H7 (cell line): ENCODE measurements at places on chromosomes 5 and 9. TPM values are rescaled to one million over a fixed set of nuclear protein-coding genes. Genes with fewer than 3 reads are reported as not detected.

Gene NUTM2G
- total RNA-seq = 0.07 TPM in 2 replicates

DNA sequence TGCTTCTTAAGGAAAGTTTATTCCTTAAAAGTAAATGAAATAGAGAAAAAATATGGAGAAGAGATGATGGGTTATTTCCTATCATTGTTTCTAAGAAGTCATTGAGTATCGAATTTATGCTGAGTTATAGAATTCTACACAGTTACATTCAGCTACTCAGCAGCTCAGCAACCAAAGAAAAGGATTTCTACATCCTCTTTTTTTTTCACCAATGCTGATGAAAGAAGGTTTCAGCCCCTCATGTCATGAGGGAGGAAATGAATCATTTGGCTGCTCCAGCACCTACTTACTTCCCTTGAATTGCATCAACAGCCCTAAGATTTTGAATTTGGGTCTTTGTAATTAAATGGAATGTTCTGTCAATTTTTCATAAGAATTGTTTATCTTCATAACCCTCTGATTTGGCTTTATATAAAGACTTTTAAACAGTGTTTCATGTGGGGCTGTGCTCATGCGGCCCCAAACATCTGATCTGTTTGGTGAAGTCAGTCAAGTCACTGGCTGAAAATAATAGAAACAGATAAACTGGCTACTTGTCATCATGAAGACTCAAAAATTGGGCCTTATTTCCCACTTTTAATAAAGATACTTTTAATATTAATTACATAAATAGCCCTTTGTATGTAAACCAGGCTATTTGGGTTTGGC lies 18.5 kb upstream of the SNX2 start:
- no peak for DNase-seq

- DNase-seq = no peak
Measured at GRCh38 chr5:29263915-29264351, 1929.6 kb upstream of the CDH6 start.

Gene TAL2
- not detected in 2 replicates for total RNA-seq

- DNase-seq = no peak
Measured at GRCh38 chr9:77498891-77499290, 149.2 kb downstream of the GNA14 start.

- DNase-seq = peak; percentile 70
Measured at GRCh38 chr5:69265931-69266330, 31.2 kb downstream of the CDK7 start.

Gene FBLL1
- 3.3 and 4.0 TPM in 2 replicates for total RNA-seq

Gene ERCC8
- 19.4 and 20.7 TPM in 2 replicates for total RNA-seq

GRCh38 chr5:38509185-38509584 lies 47.3 kb downstream of the LIFR start:
- DNase-seq = no peak

DNA sequence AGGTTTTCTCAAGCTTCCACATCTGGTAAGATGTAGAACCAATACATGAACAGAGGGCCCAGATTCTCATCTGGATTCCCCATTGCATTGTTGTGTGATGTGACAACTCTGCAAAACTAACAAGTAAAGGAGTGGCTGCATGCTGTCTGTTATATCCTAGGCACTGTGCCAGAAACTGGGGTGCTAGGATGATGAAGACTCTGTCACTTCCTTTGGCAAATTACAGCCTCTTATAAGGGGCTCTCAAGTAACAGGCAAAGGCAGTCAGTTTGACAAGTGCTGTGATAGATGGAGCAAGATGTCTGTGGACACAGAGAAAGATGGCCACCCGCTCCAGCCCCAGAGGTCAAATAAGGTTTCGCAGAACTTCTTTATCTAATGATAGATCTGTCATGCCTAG lies 115.7 kb downstream of the PAPPA start:
- no peak for DNase-seq

DNA sequence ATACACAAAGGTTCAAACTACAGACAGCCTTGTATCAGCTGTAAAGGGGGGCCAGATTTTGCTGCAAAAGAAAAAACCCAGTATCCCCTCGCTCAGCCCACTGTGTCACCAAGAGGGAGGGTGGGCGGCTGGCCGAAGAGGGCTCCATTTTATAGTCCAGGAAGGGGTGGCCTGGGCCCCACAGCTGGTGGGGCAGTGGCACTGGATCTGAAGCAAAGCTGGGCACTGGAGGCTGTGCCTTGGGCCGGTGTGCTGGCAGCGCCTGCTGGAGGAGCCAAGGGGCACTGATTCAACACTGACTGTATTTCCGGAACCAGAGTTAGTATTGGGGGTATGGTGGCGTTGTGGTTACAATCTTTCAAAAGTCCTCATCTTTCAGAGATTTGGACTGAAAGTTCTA lies 9.1 kb downstream of the BRD3 start:
- DNase-seq = peak; percentile 62

Gene PRRT1B
- total RNA-seq = 0.22 and 1.5 TPM in 2 replicates

Gene KIF4B
- total RNA-seq = 0.03 and 0.33 TPM in 2 replicates

GRCh38 chr5:127431977-127432585 lies 85.4 kb upstream of the PRRC1 start:
- DNase-seq = no peak

Gene CDH6
- total RNA-seq = 5.3 and 6.1 TPM in 2 replicates

Gene NADK2
- 15.3 and 16.0 TPM in 2 replicates for total RNA-seq

Gene IFNW1
- not detected in 2 replicates for total RNA-seq

Gene OLFML2A
- total RNA-seq = 5.6 and 7.4 TPM in 2 replicates

DNA sequence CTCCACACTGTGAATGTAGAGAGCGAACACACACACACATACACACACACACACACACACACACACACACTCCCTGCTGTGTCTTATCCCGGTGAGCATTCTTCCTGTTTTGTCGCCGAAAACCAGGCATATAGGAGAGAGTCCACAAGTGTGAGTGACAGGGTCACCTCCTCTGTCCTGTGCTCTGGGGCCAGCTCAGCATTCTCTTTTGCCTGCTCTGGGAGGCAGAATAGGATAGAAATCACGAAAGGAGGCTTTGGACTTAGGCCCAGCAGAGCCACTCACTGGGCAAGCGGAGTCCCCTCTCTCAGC lies 3.0 kb downstream of the LAMC3 start:
- DNase-seq = peak; percentile 48

Gene PTGES2
- total RNA-seq = 143 and 197 TPM in 2 replicates

DNA sequence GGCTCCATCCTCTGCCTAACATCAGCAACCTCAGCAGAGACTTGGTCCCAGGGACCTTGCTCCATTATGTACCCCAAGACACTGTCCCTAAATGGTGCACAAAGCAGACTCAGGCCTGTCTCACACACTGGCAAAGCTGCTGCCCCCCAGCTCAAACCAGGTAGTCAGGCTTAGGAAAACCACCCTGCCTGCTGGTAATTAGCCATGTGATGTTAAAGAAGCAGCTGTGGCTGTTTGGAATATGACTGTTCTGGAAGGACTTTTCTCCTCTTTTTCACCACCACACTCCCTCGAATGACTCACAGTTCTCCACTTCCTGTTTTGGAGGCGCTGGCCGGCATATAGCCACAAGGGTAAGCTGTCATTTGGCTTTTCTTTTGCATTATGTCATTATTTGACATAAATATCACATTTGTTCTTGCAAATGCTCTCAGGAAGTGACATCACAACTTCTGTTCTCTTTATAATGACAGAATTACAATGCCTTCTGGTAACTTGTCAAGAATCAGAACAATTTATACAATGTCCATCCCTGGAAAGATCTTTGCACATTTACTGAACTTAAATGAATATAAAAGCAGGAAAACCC lies 113.9 kb downstream of the SUSD1 start:
- peak; percentile 16 for DNase-seq

DNA sequence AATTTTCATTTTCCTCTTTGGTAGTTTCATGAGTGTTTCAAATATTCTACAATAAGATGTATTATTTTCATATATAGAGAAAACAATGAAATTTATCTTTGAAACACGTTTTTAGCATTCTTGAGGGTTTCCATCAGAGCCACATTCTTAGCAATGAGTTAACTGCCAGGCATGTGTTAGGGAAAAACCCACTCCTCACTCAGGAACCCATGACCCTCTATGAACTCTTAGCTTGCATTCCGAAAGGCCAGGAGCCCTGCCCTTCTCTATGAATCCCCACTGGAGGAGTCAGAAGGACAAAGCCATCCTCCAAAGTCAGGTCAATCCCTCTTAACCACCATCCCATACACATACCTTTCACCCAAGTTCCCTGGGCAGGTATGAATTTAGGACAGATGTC lies 57.5 kb downstream of the ADAMTS12 start:
- DNase-seq = no peak

DNA sequence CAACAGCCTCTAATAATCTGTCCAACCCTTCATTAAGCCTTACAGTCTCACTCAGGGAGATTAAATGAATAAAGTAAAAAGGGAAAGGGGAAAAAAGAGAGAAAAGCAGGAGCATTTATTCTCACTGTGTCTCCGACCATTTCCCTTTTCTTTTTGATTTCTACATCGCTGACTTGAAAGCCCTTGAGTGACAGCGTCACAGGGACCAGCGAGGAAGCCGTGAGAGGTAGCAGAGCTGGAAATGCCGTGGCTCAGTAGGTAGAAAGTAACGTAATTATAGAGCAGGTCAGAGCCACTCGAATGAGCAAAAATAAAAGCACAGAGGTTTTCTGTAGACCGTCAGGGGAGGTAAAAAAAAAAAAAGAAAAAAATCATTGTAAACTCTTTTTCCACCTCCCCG lies 52.4 kb downstream of the ASS1 start:
- no peak for DNase-seq

GRCh38 chr9:35650341-35651158 lies at the start of gene SIT1:
TSS of gene SIT1 (minus strand) at chr9:35650931. CDS start at chr9:35650853, 78 bp downstream.
- DNase-seq = peak; percentile 79

- DNase-seq = no peak
Measured at GRCh38 chr5:65480306-65480865, 1.3 kb downstream of the ADAMTS6 start.

- DNase-seq = no peak
Measured at GRCh38 chr5:15574806-15575325, 74.9 kb downstream of the FBXL7 start.

Gene ZBED3
- total RNA-seq = 1.6 and 1.9 TPM in 2 replicates

Gene FKTN
- 8.9 and 18.6 TPM in 2 replicates for total RNA-seq

Gene OTULINL
- 2.7 and 3.3 TPM in 2 replicates for total RNA-seq

- peak; percentile 89 for DNase-seq
Measured at GRCh38 chr5:150613991-150614660, 26.3 kb upstream of the SYNPO start.

GRCh38 chr5:158801268-158801667 lies 298.4 kb downstream of the EBF1 start:
- no peak for DNase-seq

DNA sequence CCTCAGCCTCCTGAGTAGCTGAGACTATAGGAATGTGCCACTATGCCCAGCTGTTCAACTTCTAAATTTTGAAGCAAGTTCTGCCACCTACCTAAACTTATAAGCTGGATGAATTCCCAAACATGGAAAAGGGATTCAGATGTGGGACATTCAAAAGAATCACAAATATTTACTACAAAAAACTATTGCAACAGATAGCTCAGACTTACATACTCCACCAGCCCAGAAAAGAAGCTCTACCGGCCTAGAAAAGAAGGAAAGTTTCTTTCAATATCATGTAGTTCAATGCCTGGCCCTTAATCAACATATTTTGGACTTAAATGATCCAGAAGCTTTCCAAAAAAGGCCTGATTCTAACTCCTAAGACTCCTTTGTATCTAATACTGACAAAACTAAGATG lies 23.8 kb downstream of the SH3RF2 start:
- DNase-seq = no peak

DNA sequence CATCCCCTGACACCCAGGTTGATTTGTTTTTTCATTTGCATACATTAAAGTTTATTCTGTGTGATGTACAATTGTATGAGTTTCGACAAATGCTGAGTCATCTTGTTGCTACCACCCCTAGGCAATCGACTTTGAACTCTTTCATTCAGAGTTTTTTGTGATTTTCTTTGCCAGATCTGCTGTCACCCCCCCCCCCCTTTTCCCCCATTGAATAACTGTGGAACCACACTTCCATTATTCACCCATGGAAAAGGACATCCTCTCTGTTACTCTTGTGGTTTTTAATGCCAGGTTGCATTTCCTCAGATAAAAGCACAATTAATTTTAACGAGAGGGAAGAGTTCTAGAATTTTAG lies 13.7 kb upstream of the FAM120AOS start:
- no peak for DNase-seq

Gene CDHR2
- 0.04 and 0.21 TPM in 2 replicates for total RNA-seq

- DNase-seq = no peak
Measured at GRCh38 chr5:6472792-6473191, 24.1 kb downstream of the UBE2QL1 start.

DNA sequence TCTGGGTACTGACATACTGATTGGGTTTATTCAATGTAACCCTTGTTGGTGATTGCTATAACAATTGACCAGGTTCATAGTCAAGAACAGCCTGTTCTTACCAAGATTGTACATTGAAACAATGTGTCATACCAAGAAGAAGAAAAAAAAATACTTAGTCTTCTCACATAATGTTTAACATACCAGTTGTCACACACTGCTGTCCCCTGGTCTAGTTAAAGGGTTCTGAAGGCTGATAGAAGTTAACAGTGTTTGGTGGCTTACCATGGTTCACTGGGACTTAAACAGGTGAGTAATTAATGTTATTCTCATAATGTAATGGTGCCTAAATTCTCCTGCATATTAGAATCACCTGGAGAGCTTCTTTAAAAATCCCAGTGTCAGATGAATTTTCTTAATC lies 18.5 kb upstream of the CDC42SE2 start:
- DNase-seq = no peak

DNA sequence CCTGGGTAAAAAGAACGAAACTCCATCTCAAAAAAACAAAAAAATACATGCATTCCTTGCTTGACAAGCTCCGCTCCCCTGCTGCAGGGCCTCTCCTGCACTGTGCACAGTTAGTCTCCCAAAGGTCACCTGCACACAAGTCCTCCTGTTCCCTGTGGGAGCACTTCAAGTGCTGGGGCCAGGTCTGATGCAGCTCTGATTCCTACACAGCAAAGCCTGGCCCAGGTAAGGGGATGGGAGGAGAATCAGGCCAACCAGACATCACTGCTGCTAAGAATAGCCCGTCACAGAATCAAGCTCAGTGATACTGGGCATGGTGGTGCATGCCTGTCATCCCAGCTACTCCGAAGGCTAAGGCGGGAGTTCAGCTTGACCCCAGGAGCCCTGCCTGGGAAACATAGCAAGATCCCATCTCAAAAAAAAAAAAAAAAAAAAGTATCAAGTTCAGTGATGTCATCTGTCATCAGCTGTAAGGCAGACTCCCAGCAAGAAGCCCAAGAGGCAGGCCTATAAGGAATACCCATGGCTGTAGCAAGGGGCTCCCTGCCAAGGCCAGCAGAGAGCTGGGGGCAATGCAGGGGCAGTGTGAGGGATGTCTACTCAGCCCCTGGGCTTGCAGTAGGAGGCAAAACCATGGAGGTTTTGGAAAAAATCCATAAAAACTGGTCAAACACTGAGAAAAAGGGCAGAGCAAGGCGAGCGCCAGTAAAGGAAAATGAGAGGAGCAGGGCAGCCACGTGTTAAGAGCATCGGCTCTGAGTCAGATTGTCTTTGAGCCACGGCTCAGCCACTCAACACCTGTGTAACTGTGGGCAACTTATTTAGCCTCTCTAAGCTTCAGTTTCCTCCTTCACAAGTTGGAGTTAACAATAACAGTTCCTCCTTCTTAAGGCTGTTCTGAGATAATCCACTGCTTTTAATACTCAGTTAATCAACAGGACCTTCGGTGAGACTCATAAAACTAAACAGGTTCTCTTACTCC lies 3.2 kb downstream of the TPM2 start:
- DNase-seq = no peak
